ENCODE measurements at places on chromosomes 3 and 15.

DNA sequence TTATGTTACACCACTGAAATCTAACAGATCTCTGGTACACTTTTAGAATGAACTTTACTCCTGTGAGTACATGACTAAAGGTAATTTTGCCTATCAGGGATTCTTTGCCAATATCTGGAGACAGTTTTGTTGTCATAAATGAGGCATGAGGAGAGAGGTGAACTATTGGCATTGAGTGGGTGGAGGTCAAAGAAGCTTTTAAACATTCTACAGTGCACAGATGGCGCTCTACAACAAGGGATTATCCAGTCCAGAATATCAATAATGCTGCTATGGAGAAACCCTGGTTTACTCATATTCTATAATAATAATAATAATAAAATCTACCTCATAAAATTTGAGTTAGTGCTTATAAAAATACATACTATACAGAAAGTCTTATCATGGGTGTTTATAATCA, 702.3 kb downstream of the SI start:
- no peak for DNase-seq

- peak; percentile 9 for DNase-seq
Observed at GRCh38 chr3:15064299-15064834, 748 bp downstream of the MRPS25 start.

DNA sequence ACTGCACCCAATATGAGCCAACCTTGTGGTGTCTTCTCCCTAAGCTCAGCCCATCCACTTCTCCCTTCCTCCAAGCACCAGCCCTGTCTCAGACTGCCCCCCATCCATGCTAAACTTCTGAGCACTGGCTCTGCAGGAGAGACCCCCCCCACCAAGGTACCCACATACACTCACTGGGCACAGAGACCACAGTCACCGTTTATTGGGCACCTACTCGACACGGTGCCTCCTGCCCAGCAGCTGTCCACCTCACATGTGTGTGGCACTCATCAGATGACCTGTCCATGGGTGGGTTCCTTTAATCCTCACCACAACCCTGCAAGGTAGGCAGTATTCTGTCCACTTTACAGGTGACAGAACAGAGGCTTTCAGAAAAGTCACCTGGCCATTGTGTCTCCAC, 22.3 kb upstream of the SFMBT1 start:
- no peak for DNase-seq

DNA sequence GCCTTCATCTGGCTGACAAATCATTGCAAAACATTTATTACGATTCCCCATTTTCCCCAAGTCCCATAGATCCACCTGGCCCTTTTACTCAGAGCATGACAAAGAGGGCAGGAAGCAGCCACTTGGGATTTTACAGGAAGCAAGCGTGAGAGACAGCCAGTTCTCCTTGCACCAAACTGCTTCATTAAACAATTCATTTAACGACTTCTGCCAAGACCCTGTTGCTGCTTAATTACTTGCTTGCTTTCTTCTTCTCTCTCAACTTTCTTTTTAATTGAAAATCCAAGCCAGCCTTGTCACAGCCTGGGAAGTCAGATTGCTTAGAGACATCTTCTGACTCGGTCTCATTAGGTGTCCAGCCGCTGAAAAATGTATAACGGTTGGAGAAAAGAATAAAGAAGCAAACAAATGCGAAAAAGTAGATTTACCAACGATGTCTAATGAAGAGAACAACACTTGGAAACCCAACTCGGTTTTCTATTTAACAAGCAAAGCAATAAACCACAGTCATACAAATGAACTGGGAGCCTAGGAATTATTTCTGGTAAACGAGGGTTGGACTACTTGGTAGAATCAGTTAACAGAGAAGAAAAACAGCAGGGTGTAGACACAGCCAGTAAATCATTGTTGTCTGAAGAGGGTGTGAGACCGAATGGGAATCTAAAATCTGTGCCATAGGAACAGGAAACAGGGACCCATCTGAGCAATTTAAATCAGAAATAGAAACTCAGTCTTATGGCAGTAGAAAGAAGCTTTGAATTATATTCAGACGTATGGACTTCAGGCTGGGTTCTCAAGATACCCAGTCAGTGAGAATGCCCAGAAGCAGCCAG, 298.3 kb downstream of the LRRC3B start:
- DNase-seq: no peak

GRCh38 chr3:102451543-102451942, 16.7 kb downstream of the ZPLD1 start:
- DNase-seq: no peak

GRCh38 chr3:151460774-151461450, at the start of gene IGSF10:
IGSF10 (minus strand) TSS chr3:151461061; CDS start chr3:151458709, 2,352 bp downstream.
- no peak for DNase-seq

DNA sequence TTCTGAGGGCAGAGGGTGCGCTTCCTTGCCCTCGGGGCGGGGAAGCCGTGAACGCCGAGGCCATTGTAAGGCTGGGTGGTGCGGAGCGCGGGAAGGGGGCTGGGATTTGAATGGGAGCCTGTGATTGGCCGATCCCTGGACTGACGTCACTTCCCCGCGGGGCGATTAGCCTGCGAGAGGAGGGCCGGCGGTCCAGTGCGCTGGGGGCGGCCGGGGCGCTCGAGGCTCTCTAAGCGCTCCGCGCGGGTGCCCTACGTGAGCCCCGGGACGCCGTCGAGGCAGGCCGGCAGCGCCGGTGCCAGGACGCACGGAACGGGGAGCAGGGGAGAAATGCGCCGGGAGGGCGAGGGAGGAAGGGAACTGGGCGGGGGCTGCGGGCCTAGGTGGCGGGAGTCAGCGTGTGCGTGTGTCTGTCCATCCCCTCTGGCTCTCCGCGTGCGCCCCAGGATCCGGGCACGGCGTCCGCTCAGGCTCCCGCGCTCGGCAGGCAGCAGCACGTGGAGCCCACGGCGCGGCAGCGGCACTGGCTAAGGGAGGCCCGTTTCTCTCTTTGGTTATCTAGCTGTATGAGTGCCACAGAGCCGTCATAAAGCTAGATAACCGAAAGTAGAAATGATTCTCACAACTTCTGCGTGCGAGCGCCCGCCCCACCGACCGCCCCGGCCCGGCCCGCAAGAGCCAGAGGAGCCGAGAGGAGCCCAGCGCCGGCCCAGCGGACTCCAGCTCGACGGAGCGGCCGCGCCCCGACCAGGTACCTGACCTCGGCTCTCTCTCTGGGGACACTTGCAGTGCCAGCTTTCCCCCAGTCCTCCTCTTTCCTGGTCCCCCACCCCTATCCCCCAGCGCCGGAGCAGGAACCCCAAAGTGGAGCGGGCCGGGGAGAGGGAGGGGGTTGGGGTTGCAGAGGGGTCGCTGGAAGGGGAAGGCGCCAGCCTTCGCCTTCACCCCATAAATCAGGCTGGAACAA, 33.1 kb upstream of the POLG start:
- DNase-seq: no peak

DNA sequence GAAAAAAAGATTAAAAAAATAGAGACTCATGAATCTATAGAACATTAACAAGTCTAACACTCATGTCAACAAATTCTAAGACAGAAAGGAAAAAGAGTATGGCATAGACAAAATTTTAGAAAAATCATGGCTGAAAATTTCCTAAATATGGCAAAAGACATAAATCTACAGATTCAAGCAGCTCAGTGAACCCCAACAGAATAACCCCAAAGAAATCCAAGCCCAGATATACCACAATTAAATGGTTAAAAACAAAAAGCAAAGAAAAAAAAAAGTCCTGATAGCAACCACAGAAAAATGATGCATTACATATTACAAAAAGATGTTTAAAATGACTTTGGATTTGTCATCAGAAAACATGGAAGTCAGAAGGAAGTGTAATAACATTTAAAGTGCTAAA, 75.6 kb downstream of the AQR start:
- no peak for DNase-seq

DNA sequence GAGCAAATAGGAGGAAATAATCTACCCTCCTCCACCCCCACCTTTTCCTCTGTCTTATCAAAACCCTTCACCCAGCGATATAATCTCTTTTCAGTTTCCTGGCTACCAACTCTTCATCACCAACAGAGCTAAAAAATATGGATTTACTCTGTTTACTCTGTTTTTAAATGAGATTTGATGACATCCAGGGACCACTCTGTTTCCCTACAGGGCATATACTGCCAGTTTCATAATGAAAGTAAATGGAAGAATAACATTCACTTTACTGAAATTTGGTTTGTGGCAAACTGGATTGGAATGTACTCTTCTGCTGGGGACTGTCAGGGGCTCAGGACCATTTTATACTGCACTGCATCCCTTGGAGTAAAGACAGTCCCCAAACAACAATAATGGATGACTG, 80.1 kb upstream of the PTX3 start:
- no peak for DNase-seq

DNA sequence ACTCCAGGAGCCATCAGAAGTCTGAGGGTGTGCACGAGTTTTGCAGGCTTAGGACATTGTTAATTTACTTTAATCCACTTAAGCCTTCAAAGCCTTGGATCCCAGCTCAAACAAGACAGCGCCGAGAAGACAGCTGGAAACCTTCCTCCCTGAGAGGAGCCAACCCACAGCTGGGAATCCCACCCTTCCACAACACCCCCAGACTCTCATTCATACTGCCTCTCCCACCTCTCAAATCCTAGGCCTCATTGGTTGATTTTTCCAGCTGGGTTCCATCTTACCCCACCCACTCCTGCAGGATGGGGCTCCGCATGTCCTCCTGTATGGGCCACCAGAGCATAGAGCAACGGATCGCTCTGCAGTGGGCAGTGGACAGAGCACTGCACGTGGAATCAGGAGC, 80.4 kb downstream of the SEMA5B start:
- DNase-seq: no peak

GRCh38 chr3:130894130-130894985, 474 bp downstream of the ATP2C1 start:
- peak; percentile 29 for DNase-seq

GRCh38 chr15:88023914-88024313, 232.6 kb downstream of the NTRK3 start:
- DNase-seq: no peak

DNA sequence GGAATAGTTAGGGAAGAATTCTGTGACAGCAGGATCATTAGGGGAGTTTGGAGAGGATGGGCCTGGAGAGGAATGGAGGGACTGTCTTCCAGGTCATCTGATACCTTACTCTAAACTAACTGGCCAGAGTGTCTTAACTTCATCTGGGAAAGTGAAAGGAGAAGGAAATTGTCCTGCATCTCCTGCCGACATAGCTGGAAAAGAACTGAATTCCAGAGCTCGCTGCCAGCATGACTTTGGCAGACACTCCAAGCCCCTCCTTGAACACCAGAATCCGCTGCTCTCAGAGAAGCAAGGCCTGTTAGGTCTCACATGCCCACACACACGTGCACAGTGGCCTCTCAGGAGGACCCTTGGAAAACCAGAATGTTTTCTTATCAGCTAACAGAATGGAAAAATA, 10.5 kb downstream of the ABI3BP start:
- no peak for DNase-seq

DNA sequence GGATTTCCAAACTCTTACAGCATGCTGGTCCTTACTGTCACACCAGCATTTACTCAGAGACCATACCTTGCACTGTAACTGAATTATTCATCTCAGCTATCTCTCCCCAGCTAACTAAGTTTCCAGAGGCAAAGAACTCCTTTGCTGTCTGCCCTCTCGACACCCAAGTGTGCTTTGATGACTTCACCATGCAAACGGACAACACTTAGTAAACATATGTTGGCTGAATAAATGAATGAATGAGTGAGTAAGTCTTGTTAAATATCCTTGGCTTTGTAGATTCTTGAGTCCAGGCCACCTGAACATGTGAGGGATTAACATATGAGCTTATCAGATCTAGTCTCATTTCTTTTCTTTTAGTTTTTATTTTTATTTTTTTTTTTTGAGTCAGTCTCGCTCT, 138.2 kb downstream of the PLD1 start:
- DNase-seq: no peak

- no peak for DNase-seq
Observed at GRCh38 chr15:71079208-71080044, 35.8 kb upstream of the THSD4 start.

- DNase-seq: no peak
Observed at GRCh38 chr3:59512066-59512465, 462.2 kb upstream of the CFAP20DC start.

- DNase-seq: no peak
Observed at GRCh38 chr15:40253167-40253790, 14.4 kb downstream of the PAK6 start.

DNA sequence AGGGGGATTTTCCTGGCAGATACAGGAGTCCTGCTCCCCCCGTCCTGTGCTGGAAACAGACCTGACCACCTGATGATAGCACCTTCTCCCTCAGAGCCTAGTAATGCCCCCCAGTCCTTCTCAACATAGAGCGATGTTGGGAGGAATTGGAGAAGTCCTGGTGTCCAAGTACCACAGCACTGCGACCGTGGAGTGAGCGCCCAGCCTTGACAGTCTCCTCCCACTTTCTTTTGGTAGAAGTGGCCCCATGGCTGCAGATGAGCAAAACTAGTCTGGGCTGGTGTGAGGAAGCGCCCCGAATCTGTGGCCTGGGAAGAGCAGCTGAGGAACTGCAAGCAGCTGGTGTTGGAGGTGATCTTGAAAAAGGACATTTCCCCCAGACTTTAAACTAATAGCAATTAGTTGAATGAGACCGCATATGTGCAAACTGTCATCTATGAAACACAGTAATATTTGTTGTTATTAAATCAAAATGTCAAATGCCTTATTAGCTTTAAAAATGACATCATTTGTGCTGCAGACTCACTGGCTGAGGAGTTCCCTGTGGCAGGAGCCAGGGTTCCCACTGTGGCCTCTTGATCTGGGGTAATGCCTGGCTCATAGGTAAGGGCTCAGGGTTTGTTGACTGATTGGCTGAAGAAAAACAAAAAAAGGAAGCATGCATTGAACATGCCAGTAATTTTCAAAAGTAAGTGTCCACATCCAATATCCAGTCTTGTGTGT, 121.8 kb downstream of the CACNA2D3 start:
- no peak for DNase-seq

- no peak for DNase-seq
Observed at GRCh38 chr3:114005481-114005880, 50.8 kb downstream of the CCDC191 start.

DNA sequence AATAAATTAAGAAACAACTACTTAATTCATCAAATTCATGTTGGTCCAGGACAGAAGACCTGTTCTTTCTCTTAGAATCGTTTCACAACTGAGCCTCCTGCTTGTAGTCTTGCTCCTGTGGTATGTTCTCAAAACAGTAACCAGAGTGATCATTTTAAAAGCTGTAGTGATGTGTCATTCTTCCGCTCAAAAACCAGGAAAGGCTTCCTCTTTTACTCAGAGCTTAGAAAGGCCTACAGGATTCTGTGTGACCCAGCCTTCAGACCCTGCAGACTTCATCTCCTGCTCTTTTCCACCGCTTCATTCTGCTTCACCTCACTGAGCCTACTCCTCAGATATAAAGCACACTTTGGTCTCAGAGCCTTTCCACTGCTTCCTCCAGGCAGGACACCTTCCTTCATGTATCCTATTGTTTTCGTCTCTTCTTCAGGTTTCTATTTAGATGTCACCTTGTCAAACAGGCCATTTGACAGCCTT, 22.7 kb downstream of the ST6GAL1 start:
- DNase-seq: peak; percentile 55

GRCh38 chr15:68787609-68788263, 33.0 kb downstream of the ANP32A start:
- DNase-seq: no peak

DNA sequence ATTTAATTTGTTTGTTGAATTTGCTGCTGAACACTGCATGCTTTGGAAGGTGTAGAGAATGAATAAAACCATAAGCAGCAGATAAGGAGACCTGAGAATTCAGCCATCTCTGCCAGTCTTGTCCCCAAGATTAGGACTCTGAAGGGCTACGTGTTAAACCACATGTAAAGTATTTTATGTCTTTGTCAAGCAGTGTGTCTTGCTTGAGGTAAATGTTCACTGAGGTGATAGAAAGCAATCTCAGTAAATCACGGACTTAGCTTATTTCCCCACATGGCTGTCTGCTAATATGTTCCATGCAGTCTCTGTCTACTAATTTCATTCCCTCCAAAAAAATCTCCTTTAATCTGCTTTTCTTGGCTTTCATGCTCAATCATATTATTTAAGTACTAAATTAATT, 467.1 kb downstream of the RAP2B start:
- no peak for DNase-seq

Data from CD4-positive, alpha-beta T cell treated with Interleukin-15 for 4 hours (primary cell).